ENCODE measurements at places on chromosomes 6 and 20. TPM values are rescaled to one million over a fixed set of nuclear protein-coding genes. Genes with fewer than 3 reads are reported as not detected.

GRCh38 chr20:23130622-23131140 is 44.6 kb upstream of the CD93 start:
- DNase-seq, result no peak

- DNase-seq, result no peak
Measured at GRCh38 chr6:71259888-71260604, 28.6 kb upstream of the OGFRL1 start.

GRCh38 chr6:37175332-37176267 is 5.6 kb downstream of the PIM1 start:
- no peak for DNase-seq

GRCh38 chr20:53503517-53503919 is 90.1 kb downstream of the ZNF217 start:
- DNase-seq, result no peak

- DNase-seq, result no peak
Measured at GRCh38 chr20:38295811-38296210, 8.1 kb upstream of the BPI start.

GRCh38 chr6:57276946-57277345 is 40.5 kb upstream of the PRIM2 start:
- no peak for DNase-seq

The GNRH2 gene
- total RNA-seq, result not detected

The NFATC2 gene
- 0.28 TPM for total RNA-seq

The ARFRP1 gene
- total RNA-seq, result 65.7 TPM

Data from A172 (cell line).